ENCODE measurements at places on chromosomes 2 and 18.
A peak's percentile ranks its signal among the peaks of the same experiment; 100 is the strongest.

- DNase-seq, result peak; percentile 69
These were observed 330.2 kb upstream of the FANCL start for GRCh38 chr2:58571181-58571852.

- no peak for DNase-seq
These were observed 111.8 kb upstream of the ZNF521 start for GRCh38 chr18:25463726-25464125.

DNA sequence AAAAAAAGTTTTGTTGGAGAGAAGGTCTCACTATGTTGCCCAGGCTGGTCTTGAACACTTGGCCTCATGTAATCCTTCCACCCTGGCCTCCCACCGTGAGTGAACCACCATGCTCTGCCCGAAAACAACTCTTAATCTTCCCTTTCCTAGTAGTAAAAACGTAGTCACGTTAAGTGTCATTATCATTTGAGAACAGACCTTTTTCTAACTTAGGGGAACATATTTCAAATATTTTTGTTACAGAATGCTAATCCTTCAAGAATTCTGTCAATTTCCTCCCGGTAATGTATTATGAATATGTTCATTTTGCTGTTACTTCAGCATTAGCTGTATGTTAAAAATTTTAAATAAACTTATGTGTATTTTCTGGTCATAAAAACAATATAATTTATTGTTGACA, 49.7 kb downstream of the MTA3 start:
- DNase-seq, result no peak

- DNase-seq, result no peak
These were observed 980.6 kb upstream of the PIK3C3 start for GRCh38 chr18:40974448-40974847.

DNA sequence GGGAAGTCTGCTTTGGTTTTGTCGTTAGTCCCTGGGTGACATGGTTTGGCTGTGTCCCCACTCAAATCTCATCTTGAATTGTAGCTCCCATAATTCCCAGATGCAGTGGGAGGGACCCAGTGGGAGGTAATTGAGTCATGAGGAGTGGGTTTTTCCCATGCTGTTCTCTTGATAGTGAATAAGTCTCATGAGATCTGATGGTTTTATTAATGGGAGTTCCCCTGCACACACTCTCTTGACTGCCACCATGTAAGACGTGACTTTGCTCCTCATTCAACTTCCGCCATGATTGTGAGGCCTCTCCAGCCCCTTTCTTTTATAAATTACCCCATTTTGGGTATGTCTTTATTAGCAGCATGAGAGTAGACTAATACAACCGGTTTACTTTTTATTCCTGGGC, 405.8 kb upstream of the ID2 start:
- no peak for DNase-seq

GRCh38 chr2:174711206-174711605, 53.1 kb downstream of the CHRNA1 start:
- no peak for DNase-seq

DNA sequence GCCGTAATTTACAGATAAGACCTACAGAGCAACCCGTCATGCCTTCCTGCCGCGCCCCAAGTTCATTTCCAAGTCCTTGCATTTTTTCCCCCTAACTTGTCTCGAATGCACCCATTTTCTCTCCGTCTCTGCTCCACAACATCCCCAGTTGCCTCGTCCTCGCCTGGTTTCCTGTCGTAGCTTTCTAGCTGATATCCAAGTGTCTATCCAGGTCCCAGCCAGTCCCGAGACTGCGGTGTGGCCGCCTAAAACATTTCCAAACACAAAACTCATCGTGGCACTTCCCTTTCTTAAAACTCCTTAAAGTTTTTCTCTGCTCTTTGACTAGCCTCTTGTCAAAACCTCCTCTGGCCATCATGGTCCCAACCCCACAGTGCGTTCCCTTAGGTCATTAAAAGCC, 1.2 kb upstream of the BARD1 start:
- no peak for DNase-seq

DNA sequence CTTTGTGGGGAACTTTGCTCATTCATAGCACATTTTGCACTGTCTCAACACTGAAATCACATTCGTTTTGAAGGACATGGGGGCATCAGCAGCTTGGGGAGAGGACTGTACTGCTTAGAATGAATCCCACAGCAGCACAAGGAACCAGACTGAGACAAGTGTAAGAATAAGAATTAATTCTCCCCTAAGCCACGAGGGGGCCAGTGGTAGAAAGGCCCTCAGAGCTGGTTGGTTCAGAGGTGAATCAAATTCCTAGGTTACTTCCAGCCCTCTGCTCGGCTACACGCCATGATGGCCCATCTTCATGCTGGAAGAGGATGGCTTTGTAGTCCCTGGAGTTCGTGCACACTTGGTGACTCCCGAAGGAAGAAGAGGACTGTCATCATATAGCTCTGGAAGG, 12.0 kb upstream of the MC5R start:
- DNase-seq, result no peak

DNA sequence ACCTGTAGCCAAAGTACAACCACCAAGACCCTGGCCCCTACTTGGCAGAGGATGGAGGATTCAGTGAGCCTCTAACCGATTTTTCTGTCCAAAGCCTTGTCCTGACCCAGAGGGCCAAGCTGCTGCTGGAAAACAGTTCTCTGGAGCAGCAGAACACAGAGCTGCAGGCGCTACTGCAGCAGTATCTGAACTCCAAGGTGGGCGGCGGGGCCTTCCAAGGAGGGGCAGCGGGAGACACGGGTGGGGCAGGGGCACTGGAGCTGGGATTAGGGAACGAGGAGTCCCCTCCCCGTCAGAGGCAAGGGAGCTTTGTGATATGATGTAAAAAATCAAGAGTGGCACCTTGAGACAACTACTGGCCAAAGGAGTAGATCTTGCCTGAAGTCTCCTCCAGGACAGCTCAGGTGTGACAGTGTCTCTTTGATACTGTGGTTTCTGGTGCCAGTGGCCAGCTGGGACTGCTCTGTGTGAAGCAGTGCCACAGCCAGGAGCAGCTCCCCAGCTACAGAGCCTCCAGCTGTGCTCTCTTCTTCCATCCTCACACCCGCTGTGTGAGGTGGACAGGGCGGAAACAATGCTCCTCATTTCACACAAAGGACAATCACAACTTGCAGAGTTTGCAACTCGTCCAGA, 22.8 kb downstream of the OTOF start:
- DNase-seq, result no peak

DNA sequence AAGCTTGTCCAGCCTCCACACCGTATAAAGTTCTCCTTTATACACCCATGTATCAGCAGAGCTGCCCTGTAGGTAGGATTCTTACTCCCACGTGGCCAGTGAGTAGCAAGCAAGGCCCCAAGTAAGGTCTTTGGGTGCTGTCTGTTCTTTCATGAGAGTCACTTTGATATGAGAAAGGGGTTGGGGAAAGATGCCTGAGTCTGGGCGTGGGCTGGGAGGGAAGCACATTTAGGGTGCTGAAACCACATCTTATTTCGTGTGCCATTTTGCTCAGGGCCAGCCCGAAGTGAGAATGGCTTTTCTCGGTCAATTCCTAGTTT, 436 bp upstream of the ITPRIPL1 start:
- no peak for DNase-seq

DNA sequence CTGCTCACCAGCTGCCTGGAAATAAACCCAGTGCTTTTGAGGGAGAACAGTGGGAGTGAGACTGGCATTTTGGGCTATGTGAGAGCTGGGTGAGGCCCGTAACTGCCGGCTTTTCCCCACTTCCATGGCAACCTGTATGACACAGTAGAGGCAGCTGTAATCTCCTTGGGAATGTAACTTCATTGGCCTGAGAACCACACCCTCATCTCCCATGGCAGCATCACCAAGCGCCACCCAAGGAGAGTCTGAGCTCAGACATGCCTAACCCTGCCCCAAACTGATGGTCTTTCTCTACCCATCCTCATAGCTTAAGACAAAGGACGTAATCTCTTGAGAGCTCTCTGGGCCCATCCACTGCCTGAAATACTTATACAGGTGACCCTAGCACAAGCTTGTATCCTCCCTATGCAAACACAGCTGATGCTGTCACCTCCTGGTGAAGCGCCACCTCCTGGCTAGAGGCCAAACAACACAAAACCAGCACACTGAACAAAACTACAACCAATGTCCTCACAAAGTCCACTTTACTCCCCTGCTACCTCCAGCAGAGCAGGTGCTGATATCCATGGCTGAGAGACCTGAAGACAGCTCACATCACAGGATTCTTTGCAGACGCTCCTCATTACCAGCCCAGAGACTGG, 763.4 kb upstream of the NRXN1 start:
- no peak for DNase-seq
